Effector CD8-positive, alpha-beta T cell (primary cell): ENCODE measurements at places on chromosomes 4 and X.

DNA sequence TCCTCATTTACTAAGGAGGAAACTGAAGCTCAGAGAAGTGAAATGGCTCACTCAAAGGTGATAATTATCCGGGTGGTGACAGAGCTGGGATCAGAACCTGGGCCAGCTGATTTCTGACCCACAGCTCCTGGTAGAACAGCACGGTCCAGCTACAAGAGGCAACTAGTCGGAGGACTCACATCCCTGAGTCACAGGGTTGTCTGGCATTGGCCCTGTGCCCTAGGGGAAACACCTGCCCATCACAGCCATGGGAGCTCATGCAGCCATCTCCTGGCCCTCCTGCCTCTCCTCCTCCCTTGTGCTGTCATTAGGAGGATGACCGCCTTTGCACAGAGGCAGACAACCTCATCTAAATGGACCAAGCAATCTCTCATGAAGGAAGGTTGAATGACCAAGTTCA, 115.2 kb upstream of the TSPAN5 start:
- DNase-seq: no peak

DNA sequence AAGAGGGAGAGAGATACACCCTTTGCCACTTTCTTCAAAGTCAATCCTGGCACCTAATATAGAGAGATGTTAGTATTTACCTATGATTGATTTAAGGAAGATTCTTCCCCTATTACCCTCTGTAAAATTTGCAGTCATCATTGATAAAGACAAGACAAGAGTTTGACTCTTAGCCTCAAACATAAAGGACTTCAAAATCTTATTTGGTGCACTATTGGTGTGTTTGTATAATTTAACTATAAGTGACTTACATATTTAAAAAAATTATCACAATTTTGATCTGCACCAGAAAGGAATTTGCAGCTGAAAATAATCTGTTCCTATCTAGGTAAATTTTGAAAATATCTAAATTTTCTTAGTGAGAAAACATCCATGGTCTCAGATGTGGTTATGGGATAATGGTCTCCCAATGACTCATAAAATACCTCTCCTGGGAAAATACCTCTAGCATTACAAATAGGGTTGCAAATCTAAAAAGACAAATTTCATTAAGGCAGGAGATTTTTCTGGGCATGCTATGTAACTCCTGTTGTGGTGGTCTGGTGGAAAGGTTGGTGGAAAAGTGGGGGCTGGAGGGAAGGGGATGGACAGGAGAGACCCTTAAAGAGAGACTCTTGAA, 173.6 kb upstream of the MED14 start:
- DNase-seq: no peak

- DNase-seq: no peak
These were observed 40.2 kb upstream of the TET2 start for GRCh38 chr4:105106426-105106825.

- no peak for DNase-seq
These were observed 7.2 kb upstream of the MAMLD1 start for GRCh38 chrX:150355913-150356312.

DNA sequence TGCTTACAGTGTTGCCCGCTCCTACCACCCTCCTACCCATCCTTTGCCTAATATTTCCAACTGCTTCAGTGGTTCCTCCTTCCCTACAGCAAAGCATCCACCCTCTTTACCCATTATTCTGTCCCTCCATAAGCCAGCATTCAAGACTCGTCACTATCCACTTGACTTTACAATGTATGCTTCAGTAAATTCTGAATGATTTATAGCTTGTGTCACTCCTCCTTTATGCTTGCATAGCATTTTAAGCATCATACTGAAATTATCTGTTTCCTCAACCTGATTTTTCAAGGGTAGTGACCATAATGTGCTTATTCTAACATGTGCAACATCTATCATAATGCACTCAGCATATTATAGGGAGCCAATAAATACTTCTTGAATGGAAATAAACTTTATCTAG, 365.5 kb downstream of the RAB28 start:
- no peak for DNase-seq

DNA sequence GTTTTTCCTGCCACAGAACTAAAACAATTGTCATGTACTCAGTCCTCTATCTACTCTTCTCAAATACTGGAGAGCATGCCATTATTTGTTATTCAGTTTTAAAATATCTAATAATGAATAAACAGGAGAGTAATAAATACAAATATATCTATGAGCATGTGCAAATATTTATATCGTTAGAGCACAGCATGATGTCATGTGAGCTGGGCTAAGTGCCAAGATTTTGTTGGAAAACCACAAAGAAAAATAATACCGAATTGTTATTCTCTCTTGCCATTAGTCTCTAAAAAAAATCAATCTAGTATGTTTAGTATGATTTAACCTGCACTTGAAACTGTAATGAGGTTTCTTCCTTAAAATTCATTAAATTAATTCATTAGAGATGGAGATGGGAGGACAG, 97.3 kb downstream of the DDX60 start:
- DNase-seq: no peak

DNA sequence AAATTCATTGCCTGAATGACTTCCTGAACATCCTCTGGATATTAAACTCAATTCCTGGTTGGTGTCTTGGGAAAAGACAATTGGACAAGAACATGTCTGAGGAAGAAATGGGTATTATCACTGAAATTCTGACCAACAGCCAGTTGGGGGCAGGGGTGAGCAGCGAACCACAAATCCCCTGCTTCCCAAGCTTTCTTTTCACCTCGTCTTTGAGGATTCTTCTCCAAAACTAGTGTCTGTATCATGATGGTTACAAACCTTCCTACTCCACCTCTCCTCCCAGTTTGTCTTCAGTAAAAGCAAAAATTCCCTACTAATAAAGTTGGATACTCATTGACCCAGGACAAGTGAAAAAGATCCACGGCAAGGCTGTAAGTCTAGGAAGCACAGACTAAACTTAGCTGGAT, 48.3 kb upstream of the WDR1 start:
- DNase-seq: no peak

DNA sequence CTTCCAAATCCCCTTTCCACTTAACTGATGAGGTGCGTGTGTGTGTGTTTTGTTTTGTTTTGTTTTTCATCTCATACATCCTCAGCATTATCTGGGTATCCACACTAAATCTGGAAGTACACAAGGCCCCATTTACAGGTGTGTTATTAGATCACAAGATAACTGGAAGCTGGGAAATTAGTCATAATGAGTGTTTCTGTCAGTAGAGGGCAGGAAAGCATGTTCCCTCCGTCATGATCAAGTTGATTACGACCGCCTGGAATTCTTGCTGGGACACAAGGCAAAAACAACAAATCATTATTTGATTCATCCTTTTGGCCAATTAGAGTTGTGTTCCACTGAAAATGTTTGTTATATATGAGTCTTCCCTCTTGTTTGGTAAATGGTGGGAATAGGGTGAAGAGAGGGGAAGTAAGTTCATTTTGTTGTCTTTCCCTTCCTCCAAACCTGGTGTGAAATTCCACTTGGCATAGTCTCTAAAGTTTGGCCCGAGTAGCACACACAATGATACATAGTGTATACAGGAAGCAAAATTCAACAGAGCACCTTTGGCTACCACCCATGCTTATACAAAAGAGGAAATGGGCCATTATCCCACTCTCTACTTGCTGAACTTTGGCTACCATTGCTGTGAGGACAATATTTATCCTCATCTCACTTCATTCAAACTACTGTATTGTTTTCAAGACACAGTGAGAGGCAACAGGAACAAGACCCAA, 33.3 kb upstream of the TLL1 start:
- no peak for DNase-seq
